Activated naive CD4-positive, alpha-beta T cell treated with Interleukin-2 at 50 U/mL for 16 hours (primary cell): ENCODE measurements at places on chromosomes 2 and 18.

- DNase-seq, result no peak
Observed at GRCh38 chr2:176067589-176068418, 16.0 kb downstream of the EVX2 start.

- no peak for DNase-seq
Observed at GRCh38 chr2:205197468-205198139, 484.7 kb upstream of the NRP2 start.

- no peak for DNase-seq
Observed at GRCh38 chr18:11985586-11985985, 4.3 kb downstream of the IMPA2 start.

GRCh38 chr2:43884689-43885088, 45.9 kb downstream of the ABCG8 start:
- no peak for DNase-seq

DNA sequence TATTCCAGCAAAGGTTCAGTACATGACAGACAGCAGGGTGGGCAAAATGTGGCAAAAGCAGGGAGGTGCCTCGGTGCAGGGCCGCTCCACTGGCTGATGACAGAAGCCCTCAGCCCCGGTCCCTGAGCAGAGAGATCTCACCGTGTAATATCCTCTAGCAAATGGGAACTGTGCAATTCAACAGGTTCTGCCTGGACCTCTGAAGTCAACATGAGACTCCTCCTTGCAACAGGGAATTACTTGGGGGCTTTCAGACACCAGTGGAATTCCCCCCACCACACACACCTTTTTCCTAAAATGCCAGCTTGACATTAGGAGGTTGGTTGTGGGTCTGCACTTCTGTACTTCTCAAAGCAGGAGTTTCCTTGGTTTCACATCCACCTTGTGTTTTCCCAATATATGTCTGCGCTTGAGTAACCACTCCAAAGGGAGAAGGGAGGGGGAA, 50.8 kb downstream of the SPRED2 start:
- no peak for DNase-seq

- DNase-seq, result no peak
Observed at GRCh38 chr2:228689053-228689452, 507.6 kb upstream of the SPHKAP start.

DNA sequence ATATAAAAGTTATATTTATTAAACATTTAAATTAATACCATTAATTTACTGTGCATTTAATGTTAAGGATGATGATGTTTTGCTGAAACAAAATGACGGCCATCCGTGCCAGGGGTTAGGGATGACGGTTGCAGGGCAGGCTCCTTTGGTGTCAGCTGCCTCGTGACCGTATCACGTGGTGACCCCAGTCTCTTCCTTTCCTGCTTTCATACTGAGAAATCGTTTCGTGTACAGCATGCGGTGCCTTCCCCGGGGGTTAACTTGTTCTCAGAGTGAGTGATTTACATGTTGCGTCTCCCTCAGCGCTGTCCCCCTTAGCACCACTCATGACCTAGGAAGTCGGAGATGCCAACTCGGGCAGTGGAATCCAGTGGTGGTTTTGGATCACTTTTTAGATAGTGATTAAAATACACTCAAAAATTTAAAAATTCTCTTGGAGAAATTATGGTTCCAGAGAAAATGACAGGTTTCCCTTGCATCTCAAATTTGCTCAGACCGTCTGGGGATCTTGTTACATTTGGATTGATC, 290.8 kb downstream of the GBX2 start:
- no peak for DNase-seq

- no peak for DNase-seq
Observed at GRCh38 chr2:27855476-27855875, 34.7 kb downstream of the RBKS start.
